Activated CD4-positive, alpha-beta T cell treated with anti-CD3 and anti-CD28 coated beads, Interleukin-2, amount 50 U/mL, for 16 hours (primary cell): ENCODE measurements at places on chromosomes 6 and 20.
A peak's percentile ranks its signal among the peaks of the same experiment; 100 is the strongest.

GRCh38 chr6:1986454-1987243 is 258.8 kb downstream of the GMDS start:
- no peak for DNase-seq

GRCh38 chr6:89928604-89929003 is 34.3 kb downstream of the GJA10 start:
- no peak for DNase-seq

- DNase-seq, result peak; percentile 62
Observed at GRCh38 chr6:158803733-158804143, 15.4 kb downstream of the EZR start.

DNA sequence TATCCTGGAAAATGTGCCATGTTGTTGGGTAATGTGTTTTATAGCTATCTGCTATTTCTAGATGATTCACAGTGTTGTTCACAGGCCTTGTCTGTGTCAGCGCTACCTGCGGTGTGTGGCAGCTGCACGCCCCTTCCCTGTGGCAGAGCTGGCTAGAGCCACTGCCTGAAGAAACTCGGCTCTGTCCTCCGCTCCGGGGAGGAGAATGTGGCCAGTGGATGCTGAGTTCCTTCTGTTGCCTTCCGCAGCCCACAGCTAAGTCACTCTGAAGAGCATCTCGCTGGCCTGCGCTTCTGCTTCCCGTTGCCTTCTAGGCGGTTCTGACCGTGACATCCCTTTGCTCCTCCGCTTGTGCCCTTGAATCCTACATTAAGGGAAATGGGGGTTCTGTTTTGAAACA is 135.1 kb downstream of the PLG start:
- DNase-seq, result no peak

- no peak for DNase-seq
Observed at GRCh38 chr6:75171986-75172385, 33.9 kb downstream of the COL12A1 start.

- no peak for DNase-seq
Observed at GRCh38 chr6:124974771-124975377, 12.6 kb downstream of the RNF217 start.

GRCh38 chr20:64065062-64065973 is 2.3 kb downstream of the TCEA2 start:
- DNase-seq, result no peak

GRCh38 chr20:15445056-15445840 is 1107.8 kb upstream of the FLRT3 start:
- no peak for DNase-seq

GRCh38 chr6:158856261-158856660 is 37.1 kb upstream of the EZR start:
- DNase-seq, result no peak

- no peak for DNase-seq
Observed at GRCh38 chr6:142444376-142444775, 142.6 kb downstream of the ADGRG6 start.

GRCh38 chr6:84953111-84953755 is 188.8 kb upstream of the TBX18 start:
- DNase-seq, result no peak
